ENCODE measurements at places on chromosomes 4 and X.
A peak's percentile ranks its signal among the peaks of the same experiment; 100 is the strongest.

DNA sequence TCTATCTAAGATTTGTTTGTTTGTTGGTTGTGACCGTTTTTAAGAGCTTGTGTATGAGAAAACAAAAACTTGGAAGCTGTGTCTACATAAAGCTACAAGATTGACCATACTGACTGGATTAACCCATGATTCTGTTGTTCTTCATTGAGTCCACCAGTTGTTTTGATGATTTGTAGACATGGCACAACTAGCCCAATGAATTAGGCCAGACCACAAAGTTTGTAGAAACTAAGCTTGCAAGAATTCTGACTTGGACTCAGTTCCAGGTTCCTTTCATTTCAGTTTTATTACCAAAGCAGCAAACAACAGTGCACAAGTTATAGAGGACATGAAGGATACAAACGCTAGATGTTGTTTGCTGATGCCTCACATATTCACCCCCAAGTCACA is 119.3 kb downstream of the RASGEF1B start:
- DNase-seq: no peak

- no peak for DNase-seq
These were observed 56.6 kb downstream of the TMEM131L start for GRCh38 chr4:153522802-153523094.

GRCh38 chr4:10161146-10161545 is 44.5 kb upstream of the WDR1 start:
- no peak for DNase-seq

- no peak for DNase-seq
These were observed 12.1 kb upstream of the CLCN5 start for GRCh38 chrX:49910344-49910743.

DNA sequence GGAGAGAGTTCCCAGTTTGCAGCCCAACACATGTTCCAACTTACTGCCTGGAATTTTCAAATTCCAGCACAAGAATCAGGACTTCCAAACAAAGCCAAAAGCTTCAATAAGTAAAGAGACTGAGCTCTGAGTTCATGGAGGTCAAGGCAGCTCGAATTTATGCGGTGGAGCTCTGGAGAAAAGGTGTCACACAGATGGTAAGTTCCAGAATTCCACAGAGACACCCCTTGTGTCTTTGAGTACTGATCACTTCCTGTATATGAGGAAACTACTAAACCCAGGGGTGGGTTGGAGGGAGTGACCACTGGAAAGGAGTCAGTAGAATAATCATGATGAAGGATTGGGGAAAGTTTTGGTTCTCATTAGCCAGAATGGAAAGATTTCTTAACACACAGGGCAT is 118.5 kb upstream of the GUCY1A1 start:
- DNase-seq: no peak

- DNase-seq: peak; percentile 41
These were observed 72.4 kb upstream of the JADE1 start for GRCh38 chr4:128737098-128737513.

DNA sequence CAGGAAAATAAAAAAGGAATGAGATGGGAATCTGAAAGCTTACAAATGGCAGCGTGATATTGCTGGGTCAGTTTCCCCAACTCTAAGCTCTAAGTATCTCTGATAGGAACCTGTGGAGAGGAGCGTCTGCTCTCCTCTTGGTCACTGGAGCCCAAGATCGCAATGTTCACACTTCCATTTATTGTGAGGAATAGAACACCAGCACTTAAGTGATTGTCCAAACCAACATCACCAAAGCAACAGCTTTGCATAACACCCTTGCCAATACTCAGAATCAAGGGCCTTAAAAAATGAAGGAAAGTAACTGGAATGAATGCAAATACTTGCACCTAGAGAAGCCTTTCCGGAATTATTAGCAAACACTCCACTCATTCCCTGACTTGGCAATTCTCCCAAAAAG is 46.8 kb upstream of the ATXN3L start:
- no peak for DNase-seq
